Right ventricle myocardium superior (tissue), 1 donor: ENCODE measurements at places on chromosomes 2 and 18. TPM values are rescaled to one million over a fixed set of nuclear protein-coding genes. Genes with fewer than 3 reads are reported as not detected.

GRCh38 chr2:221501210-221501882 lies 70.8 kb downstream of the EPHA4 start:
- no peak for DNase-seq

- no peak for DNase-seq
Measured at GRCh38 chr2:9310798-9311197, 104.2 kb downstream of the ASAP2 start.

- no peak for DNase-seq
Measured at GRCh38 chr2:238906936-238907716, 59.2 kb downstream of the TWIST2 start.

DNA sequence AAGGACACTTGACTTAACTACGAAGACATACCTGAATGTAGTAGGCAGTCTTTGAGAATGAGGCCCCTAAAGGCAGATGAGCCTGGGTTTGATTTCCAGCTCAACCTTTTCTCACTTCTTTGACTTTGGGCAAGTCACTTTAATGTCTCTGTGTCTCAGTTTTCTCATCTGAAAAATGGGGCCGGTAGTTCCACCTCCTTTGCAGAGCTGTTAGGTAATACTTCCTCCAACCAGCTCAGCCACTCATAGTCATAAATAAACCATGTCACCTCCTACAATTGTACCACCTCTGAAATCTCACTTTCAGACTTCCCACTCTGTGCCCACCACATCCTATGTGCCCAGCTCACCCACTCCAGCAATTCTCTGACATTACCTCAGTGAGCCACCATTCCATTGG lies 10.4 kb downstream of the ARHGAP25 start:
- no peak for DNase-seq

DNA sequence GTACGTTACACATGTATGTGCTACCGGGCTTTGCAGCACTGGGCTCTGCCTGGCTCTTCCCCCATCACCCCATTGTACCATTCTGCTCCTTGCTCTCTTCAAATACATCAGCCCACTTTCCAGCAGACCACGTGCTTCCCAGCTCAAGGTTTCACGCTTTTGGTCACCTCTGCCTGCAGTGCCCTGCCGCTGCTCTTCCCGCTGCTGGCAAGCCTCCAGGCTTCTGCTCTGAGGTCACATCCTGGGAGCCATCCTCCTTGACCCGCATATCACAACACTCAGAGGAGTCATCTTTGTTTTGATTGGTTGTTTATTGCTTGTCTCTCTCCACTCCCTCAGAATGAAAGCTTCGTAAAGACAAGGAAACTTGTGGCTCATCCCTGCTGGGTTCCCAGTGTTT lies 34.1 kb downstream of the KIF5C start:
- DNase-seq, result no peak

Gene MPP4
- total RNA-seq, result not detected

Gene DSG1
- total RNA-seq, result 0.89 TPM

Gene ITGB6
- total RNA-seq, result 2.9 TPM

Gene RAB17
- 4.1 TPM for total RNA-seq

Gene FNDC4
- 2.0 TPM for total RNA-seq
